ENCODE measurements at places on chromosomes 2 and 18.
A peak's percentile ranks its signal among the peaks of the same experiment; 100 is the strongest.

- DNase-seq, result no peak
These were observed 57.8 kb upstream of the ST8SIA3 start for GRCh38 chr18:57294547-57294946.

DNA sequence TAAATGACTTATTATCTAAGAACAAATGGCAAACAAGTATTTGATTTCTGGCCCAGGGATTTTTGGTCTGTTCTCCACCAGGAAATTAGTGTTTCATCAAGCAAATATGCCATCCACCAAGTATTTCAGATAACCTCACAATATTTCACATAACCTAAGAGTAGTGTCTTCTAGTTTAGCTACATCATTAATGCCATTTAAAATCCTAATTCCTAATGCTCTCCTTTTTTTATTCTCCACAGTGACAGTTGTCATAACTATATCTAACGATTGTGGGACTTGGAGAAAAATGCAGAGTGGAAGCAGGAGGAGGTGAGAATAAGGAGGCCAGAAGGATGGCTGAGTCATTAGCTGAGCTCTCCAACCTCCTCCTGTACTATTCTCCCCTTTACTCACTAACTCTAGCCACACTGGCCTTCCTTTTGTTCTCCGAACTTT lies 58.5 kb upstream of the CTLA4 start:
- no peak for DNase-seq

GRCh38 chr2:113976277-113976928 lies 86.5 kb downstream of the ACTR3 start:
- DNase-seq, result no peak

DNA sequence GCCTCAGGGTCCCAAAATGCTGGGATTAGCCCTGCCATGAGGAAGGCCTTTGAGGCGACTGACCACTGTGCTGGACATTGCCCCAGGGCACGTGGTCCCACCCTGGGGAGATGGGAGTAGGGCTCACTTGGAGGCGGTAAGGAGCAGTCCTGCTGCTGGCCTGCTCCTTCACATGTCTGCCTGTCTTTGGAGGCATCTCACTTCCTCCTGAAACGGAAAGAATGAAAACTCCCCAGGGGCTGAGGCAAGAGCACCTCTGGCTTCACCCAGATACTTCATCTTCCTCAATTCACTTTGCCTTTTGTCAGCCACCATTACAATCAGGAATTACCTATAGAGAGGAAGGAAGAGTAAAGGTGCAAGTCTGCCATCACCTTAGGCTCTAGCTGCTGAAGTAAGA lies 59.9 kb upstream of the GATA6 start:
- DNase-seq, result no peak

- DNase-seq, result no peak
These were observed 23.5 kb upstream of the ITGB6 start for GRCh38 chr2:160223560-160223959.

DNA sequence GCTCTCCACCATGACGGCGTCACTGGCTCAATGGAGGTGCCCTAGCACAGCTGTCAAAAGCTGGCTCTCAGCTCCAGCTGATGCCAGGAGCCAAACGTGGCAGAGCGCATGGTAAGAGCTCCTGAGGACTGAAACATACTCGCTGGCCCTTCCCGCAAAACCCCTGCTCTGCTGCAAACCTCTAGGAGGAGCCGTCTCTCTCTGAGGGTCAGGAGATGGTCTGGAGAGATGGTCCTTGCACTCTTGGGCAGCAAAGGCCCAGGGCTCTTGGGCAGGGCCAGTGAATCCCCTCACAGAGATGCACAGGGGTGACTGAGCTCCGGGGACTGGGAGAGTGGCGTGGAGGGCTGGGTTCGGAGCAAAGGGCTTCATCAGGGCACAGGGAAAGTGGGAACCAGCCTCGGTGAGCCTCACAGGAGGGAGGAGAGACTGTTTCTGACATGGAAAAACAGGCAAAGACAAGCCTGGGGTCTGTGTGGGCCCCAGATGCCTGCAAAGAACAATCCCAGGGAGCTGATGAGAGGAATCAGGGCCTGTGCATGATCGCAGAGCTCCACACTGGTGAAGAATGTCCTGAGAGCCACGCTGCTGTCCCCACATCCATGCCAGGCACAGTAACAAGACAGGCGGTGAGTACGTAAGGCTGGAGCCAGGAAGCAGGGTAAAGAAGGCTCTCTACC lies 17.2 kb downstream of the SNORC start:
- no peak for DNase-seq

GRCh38 chr18:62522178-62522503 lies 684 bp upstream of the ZCCHC2 start:
- DNase-seq, result no peak

GRCh38 chr2:71786291-71787107 lies 333.1 kb downstream of the DYSF start:
- no peak for DNase-seq

DNA sequence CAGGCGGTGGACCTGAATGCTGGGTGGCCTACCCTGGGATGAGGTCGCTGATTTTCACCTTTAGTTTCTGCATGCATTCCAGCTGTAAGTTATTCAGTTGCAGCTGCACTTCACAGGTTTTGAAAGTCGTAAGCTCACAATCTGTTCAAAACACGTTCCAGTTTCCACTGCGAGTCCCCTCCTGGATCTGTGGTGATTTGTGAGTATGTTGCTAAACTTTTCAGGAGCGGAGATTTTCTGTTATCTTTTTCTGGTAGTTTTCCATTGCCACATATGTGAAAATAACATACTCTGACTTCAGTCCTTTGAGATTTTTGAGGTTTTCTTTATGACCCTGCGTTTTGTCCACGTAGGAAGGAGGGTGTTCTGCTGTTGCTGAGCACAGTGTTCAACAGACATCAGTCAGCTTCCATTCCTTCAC lies 102.1 kb downstream of the SNTG2 start:
- DNase-seq, result no peak

DNA sequence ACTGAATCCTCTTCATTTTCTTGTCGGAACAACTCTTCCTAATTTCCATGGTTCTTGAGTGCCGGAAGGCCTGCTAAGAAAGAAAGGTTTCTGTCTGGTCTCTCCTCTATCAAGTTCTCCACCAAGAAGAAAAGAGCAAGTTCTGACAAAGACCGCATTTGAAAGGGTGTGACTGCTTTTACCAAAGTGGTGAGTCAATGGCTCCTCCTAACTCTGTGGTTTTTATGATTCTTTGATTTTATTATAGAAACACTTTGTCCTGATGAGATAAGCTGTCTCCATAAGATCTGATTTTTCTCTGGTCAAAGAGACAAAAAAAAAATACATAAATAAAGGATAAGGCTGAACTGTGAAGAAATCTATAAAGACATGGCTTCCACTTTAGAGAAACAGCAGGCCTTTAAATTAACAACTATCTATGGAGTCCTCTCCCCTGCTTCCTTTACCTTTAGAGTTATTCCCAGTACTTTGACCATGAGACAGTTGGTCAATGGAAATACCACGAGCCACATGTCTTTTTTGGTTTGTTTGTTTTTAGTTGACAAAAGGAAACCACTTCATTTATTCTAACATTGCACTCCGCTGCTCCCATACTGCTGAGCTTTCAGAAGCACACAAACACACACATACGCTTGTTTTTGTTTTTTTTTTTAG lies 67.7 kb downstream of the REL start:
- DNase-seq, result no peak

- DNase-seq, result no peak
These were observed 301.3 kb upstream of the RBMS1 start for GRCh38 chr2:160794926-160795325.

GRCh38 chr2:46230115-46230571 lies 67.1 kb upstream of the EPAS1 start:
- no peak for DNase-seq

DNA sequence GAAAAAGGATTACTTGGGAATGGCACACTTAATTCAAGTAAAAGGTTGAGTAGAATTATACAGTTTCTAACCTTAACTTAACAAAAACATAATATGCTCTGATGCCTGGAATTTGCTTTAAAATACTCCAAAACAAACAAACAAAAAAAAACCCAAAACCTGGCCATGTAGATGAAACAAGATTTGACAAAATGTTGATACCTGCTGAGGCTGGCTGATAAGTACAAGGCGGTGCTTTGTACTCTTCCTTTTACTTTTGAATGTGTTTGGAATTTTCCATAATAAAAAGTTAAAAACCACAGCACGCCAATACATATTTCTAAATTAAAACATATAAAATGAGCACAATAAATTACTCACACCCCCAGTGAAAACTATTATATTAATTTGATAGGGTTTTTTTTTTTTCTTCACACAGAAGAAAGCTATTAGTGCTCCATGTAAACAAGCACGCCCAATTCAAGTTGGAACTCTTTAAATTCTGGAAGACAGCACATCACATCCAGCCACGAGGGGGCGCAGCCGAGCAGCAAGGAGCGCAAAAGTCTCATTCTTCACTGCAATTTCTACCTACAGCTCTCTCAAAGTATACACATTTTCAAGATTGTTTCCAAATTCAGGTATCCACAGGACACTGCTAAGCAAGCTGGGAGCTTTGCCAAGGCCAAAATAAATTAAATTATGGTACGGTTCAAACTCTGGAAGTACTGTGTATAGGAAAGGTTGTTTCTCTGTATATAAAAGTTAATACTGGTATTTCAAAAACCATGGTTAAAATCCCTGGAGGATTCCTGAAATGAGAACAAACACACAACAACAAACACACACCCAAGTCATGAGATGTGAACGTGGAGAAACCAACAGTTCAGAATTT lies 7.5 kb downstream of the SERTAD2 start:
- peak; percentile 44 for DNase-seq

DNA sequence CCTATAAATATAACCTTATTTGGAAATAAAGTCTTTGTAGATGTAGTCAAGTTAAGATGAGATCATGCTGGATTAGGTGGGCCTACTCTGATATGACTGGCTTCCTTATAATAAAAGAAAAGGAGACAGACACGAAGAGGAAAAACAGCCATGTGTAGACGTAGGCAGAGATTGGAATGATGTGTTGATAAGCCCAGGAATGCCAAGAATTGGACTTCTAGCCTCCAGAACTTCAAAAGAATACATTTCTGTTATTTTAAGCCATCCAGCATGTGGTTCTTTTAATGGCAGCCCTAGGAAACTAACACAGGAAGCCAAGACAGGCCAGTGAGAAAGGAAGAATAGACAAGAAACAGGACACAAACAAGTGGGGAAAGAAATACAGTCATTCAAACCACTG lies 68.6 kb downstream of the NYAP2 start:
- no peak for DNase-seq

DNA sequence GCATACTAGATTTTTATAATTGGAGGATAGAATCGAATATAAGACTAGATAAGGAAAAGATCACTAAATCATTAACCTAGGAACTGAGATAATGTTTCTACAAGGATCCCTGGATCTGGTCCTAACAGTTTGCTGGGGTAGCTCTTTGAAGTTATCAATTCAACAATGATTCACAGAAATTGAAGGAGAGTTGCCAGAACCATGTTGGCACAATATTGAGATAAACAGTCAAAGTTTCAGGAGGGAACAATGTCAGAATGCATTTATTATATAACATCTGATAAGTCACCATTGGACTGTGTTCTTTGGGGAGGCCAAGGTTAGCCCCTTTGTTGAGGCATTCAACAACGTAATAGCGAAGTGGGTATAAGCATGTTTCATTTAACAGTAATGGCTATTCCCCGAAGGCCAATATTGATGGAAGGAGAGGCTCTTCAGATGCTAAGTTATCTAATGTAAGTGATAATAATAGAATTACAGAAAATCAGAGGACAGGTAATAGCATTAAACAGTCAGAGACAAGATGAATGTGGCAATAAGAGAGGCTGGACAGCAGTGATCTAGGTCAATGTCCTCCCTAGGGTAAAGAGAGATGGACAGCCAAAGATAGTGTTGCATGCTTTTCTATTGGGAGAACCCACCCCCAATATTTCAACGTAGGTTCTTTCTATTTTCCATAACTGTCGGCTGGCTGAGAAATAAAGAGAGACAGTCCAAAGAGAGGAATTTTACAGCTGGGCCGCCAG lies 604.8 kb upstream of the GYPC start:
- DNase-seq, result no peak

DNA sequence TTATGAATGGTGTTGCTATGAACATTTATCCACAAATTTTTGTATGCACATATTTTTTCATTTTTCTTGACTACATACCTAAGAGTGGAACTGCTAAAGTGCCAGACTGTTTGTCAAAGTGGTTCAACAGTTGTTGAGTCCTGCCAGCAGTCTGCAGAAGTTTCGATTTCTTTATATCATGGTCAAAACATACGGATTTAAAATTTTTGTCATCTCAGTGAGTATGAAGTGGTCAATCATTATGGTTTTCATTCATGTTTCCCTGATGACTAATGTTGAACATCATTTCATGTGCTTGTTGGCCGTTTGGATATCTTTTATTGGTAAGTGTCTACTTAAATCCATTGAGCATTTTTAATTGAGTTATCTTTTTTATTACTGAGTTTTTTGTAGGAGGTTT lies 39.2 kb downstream of the CCDC138 start:
- no peak for DNase-seq

GRCh38 chr2:36441065-36441625 lies 85.6 kb downstream of the CRIM1 start:
- no peak for DNase-seq

DNA sequence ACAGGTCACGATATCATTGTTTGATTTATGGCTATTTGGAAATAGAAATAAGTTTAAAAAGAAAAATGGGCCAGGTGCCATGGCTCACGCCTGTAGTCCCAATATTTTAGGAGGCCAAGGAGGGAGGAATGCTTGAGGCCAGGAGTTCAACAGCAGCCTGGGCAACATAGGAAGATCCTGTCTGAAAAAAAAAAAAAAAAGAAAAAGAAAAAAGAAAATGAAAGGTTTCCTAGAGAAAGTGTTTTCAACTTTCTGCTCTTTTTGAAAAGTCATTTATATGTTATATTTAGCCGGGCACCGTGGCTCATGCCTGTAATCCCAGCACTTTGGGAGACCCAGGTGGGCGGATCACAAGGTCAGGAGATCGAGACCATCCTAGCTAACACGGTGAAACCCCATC lies 3.2 kb downstream of the NDUFB3 start:
- DNase-seq, result no peak

DNA sequence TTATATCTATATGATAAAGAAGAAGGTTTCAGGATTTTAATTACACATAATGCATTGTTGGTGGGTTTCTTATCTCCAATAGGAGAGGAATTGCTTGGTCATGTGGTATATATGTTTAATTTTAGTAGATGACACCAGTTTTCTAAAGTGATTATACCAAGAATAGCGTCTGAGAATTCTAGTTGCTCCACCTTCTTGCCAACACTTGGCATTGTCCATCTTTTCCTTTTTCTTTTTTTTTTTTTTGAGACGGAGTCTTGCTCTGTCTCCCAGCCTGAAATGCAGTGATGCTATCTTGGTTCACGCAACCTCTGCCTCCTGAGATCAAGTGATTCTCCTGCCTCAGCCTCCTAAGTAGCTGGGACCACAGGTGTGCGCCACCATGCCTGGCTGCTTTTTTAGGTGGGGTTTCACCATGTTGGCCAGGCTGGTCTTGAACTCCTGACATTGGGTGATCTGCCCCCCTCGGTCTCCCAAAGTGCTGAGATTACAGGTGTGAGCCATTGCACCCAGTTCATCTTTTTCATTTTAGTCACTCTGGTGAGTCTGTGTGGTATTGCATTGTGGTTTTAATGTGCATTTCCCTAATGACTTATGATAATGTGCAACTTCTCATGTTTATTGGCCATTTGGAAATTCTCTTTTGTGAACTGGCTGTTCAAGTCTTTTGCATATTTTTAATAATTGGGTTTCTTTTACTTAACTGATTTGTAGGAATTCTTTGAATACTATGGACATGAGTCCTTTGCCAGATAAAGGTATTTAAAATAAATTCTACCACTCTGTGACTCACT lies 37.3 kb upstream of the ZNF512 start:
- no peak for DNase-seq

- DNase-seq, result no peak
These were observed 284.4 kb downstream of the SOX11 start for GRCh38 chr2:5976531-5977065.

GRCh38 chr2:8144131-8144631 lies 537.7 kb upstream of the ID2 start:
- DNase-seq, result no peak
